CD14-positive monocyte (primary cell): ENCODE measurements at places on chromosomes 2 and 18.

- DNase-seq: no peak
Measured at GRCh38 chr2:177329064-177329463, 63.5 kb upstream of the AGPS start.

GRCh38 chr18:11167778-11168177 is 18.4 kb upstream of the PIEZO2 start:
- no peak for DNase-seq

- no peak for DNase-seq
Measured at GRCh38 chr2:205199165-205199850, 483.0 kb upstream of the NRP2 start.

DNA sequence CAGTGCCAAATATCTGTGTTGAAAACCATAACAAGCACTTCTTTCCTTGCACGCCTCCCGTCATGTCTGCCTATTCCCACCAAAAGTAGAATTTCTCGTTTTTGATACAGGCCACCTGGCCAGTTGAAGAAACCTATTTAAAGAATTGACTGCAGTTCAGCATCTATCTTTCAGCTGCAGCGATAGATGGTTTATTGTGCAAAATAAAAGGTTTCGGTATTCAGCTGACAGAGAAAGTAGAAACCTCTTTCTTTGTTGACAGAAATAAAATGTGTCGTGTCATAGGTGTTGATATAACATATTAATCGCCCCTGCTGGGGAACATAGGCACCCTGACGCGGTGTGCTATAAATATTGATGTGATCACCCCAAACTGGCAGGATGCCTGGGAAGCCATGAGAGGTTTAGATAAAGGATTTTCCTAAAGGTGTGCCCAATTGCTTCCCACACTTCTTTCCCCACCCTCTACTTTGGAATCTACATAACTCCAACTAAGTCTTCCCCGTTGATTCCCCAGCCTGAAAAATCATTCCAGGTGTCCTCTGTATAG is 570.4 kb downstream of the CCDC85A start:
- DNase-seq: no peak

- peak; percentile 87 for DNase-seq
Measured at GRCh38 chr18:23257686-23258565, 122.6 kb downstream of the CABLES1 start.

- no peak for DNase-seq
Measured at GRCh38 chr2:163471947-163472346, 263.9 kb downstream of the FIGN start.
